Heart left ventricle (tissue), 16 donors: ENCODE measurements at places on chromosomes 3 and 15.

- DNase-seq: peak; percentile 51
These were observed 46.8 kb downstream of the ALDH1L1 start for GRCh38 chr3:126133606-126134005.

GRCh38 chr3:60919296-60919695, 332.0 kb downstream of the FHIT start:
- DNase-seq: no peak

DNA sequence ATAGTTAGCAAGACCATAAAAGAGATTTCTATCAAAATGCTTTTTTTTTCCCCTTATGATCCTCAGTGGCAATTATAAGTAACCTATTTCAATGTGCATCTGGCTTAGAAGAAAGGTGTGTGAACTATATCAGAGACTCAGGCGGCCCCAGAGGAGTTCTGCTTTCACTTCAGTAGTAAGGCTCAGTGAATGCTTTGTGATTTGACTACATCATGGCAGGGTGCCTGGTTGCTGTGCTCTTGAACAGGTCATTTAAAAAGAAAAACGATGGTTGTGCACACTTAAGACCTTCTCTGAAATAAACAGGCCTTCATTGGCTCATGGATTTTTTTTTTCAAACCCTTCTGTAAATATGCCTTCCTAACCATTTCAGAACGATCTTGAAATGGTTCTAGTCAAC, 400.4 kb upstream of the RARB start:
- DNase-seq: peak; percentile 21

GRCh38 chr15:90020936-90021507, 19.9 kb downstream of the ZNF710 start:
- DNase-seq: no peak

- DNase-seq: peak; percentile 33
These were observed 113.0 kb upstream of the PTPRG start for GRCh38 chr3:61448378-61448777.

GRCh38 chr3:9682096-9682495, 21.5 kb upstream of the CPNE9 start:
- DNase-seq: no peak

DNA sequence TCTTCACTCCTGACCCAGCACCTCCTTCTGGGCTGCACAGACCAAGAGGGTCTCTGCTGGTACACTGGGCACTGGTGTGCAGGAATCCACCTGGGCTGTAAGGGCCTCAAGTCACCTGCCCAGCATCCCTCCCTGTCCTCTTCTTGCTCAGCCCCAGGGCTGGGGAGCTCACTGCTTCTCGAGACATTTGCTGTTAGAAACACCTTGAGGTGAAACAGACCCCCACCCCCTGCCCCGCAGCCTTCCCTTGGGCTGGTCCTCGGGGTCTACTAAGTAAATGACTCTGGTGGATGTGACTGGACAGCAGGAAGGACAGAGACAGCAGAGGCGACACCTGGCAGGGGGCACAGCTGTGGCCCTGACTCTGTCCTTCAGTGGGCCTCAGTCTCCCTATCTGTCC, 29.1 kb downstream of the LOXL1 start:
- DNase-seq: peak; percentile 15

- no peak for DNase-seq
These were observed 390.6 kb upstream of the WNT5A start for GRCh38 chr3:55877703-55878102.

GRCh38 chr15:65641768-65642475, 20.2 kb downstream of the SLC24A1 start:
- no peak for DNase-seq

DNA sequence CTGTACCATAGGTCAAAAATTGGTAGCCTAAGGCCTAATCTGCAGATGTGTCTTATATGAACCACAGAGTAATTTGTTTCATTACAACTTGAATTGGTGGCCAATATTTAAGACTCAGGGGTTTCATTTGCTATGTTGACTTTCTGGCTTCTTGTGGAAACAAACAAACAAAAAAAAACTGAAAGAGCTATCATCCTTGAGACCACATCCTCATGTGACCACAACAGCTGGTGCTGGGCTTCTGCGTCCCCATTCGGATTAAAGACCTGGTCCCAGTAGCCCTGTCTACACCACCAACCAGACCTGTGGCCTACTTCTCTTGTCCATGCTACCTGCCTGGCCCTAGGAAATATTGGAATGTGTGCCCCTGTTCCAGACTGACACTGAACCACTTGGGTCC, 61.7 kb downstream of the STRIT1 start:
- no peak for DNase-seq

DNA sequence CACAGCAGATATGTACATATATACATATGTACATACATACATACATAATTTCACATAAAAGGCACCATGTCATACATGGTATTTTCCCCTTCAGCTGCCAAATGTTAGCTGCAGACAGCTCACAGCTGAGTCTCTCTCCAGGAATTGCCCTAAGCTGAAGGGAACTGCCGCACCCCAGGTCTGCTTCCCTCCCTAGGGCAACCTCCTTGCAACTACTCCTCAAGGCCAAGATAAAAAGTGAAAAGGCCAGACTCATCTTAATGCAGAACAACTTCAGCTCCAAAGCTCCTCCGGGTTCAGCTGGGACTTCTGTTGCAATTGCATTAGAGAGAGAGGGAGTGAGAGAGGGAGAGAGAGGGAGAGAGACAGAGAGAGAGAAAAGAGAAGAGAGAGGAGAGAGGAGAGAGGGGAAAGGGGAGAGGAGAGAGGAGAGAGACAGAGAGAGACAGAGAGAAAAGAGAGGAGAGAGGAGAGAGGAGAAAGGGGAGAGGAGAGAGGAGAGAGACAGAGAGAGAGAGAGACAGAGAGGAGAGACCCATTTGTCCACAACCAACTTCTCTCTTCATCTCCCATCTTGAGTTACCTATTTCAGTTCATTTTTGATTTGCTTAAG, 143.4 kb upstream of the HES1 start:
- no peak for DNase-seq

DNA sequence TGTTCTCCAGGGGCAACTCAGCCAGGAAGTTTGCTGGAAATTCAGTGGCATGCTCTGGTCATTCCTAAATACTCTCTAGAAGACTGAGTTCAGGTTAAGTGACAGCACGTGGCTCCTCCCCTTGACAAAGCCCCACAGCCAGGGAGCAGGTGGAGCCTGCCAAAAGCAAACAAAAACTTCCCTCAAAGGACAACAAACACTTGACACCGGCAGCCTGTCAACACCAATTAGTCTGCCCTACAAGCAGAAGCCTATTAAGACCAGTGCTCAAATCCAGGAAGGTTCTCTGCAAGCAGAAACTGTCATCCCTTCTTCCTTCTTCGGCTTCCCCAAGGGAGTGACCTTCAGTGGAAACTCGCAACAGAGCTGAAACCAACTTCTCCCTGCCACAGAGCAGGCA, 5.0 kb downstream of the MEX3B start:
- peak; percentile 45 for DNase-seq

DNA sequence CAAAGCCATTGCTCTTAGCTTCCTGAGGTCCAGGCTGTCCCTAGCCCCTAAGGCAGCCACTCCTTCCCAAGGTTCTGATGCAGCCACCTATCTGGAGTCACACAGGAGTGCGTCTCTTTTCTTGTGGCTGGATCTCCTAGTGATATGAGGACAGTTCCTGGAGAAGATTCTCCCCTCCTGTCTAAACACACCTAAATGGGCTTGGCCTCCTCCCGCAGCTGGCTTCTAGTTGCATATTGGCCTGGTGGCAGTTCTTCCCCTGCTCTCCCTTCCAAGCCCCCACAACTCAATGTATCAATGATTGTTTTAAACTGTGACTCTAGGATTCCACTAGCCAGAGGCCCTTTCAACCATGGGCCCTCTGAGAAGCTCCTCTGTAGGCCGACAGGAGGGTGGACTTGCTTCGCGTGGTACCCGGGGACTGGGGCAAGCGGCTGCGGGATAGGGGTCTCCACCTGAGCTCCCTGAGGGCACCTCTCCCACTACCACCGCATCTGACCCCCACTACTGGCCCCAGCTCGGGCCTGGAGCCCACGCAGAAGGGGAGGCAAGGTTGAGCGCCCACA, 1.4 kb downstream of the ITGA11 start:
- no peak for DNase-seq

DNA sequence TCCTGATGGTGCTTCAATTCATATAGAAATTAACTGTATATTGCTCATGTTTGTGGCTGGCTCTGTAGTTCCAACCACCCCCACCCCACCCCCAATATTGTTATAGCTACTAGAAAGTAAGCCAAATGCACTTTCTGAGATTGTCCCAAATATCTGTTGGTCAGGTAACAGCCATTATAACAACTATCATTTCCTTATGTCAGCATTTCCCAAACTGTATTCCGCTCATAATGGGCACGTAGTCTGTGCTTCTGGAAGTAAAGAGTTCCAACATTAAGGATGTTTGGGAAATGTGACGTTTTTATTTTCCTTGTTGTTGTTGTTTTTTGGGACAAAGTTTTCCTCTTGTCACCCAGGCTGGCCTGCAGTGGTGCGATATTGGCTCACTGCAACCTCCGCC, 12.2 kb upstream of the TBL1XR1 start:
- no peak for DNase-seq

DNA sequence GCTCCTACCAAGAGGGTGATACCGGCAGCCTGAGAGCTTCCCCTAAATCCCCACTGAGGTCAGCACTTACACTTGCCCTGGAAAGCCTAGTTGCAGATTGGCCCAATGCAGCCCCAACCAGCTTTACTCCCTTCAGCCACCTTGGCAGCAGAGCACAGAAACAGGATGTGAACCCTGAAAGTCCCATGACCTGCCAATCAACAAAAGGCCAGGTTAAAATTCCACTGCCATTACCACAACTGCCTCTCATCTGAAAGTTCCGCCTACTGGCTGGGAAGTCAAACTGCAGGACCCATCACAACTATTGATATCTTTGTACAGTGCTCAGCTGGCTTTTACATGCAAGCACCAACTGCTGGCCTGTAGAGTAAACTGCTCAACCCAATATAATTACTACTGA, 156.2 kb downstream of the ZMAT3 start:
- no peak for DNase-seq
